ENCODE measurements at places on chromosomes 5 and 9.
A peak's percentile ranks its signal among the peaks of the same experiment; 100 is the strongest.

DNA sequence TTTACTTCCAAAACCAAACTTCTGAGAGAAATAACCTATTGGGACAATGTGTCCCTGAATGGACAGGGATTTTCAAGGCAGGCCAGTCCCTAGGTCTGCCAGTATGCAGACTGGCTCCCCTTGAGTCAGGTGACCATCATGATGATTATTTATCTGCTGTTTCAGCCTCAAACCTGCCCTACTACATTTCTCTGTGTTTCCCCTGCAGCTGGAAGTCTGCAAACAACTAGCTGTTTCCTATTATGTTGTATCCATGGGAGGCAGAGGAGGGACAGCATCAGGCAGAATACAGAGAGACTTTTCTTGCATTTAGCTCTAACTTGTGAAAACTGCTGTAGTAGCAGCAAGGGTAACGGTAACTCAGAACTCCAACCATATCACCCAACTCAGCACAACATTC lies 36.2 kb upstream of the IFNK start:
- DNase-seq: no peak

- DNase-seq: no peak
Observed at GRCh38 chr5:71533615-71534014, 53.5 kb upstream of the MCCC2 start.

DNA sequence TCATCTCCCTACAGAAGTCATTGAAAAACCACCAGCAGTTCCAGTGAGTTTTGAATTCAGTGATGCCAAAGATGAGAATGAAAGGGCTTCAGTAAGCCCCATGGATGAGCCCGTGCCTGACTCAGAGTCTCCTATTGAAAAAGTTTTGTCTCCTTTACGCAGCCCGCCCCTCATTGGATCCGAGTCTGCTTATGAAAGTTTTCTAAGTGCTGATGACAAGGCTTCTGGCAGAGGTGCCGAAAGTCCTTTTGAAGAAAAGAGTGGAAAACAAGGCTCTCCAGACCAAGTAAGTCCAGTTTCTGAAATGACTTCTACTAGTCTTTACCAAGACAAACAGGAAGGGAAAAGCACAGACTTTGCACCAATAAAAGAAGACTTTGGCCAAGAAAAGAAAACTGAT lies 90.1 kb downstream of the MAP1B start:
- no peak for DNase-seq

DNA sequence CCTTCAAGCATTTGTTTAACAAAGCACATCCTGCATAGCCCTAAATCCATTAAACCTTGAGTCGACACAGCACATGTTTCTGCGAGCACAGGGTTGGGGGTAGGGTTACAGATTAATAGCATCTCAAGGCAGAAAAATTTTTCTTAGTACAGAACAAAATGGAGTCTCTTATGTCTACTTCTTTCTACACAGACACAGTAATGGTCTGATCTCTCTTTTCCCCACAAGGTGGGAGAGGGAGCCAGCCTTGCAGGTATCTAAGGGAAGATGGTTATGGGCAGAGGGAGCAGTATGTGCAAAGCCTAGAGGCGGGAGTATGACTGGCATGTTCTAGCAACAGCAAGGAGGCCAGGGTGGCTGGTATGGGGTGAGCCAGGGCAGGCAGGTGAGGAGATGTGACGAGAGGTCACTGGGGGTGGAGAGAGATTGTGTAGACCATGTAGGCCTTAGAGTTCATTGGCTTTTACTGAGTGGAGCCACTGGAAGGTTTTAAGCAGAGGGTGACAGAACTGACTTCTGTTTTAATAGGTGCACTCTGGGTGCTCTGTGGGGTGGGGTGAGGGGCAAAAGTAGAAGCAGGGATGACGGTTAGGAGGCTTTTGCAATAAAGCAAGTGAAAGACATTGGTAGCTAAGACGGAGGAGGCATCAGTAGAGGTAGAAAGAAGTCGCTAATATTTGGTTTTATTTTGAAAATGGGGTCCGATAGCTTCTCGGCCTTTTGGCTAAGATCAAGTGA lies 5.1 kb upstream of the RPS14 start:
- no peak for DNase-seq

- no peak for DNase-seq
Observed at GRCh38 chr5:172668594-172669071, 27.6 kb downstream of the NEURL1B start.

DNA sequence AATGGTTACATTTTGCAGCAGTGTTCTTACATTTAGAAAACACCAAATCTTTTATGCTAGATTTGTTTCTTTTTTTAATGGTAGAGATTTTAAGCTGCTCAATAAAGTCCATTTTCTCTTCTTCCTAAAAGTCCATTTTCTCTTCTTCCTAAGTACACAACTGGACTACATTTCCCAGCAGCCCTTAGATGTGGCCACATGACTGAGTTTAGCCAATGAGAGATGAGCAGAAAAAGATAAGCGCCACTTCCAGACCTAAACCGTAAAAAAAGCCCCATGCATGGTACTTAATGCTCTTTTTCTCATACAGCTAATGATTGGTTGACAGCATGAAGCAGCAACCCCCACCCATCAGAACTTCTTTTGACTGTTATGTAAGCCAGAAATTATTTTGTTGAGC lies 206.7 kb downstream of the FAM114A2 start:
- DNase-seq: no peak

GRCh38 chr9:109192732-109193361 lies 25.8 kb upstream of the FRRS1L start:
- DNase-seq: no peak

GRCh38 chr5:166716856-166717492 lies 1574.5 kb upstream of the WWC1 start:
- no peak for DNase-seq

GRCh38 chr5:59380350-59380951 lies 513.1 kb downstream of the PDE4D start:
- DNase-seq: no peak

DNA sequence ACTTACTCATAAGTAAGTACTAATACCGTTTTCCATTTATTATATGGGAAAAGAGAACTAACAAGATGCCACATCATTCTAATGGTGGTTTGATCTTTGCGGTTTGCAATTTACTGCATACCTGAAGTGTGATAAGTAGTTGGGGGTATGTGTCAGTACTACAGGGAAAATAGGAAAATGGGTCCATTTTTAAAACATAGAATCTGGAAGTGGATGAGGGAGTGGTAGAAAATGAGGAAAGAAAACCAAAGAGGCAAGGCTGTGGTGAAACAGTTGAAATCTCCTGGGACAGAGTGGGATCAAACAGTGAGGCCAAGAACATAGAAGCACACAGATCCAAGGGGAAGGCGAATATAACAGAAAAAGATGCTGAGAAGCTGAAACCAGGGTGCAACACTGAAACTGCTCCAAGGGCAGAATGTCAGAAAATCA lies 6.7 kb downstream of the ADAMTSL1 start:
- no peak for DNase-seq

- DNase-seq: peak; percentile 59
Observed at GRCh38 chr5:60077292-60077691, 183.8 kb upstream of the PDE4D start.

DNA sequence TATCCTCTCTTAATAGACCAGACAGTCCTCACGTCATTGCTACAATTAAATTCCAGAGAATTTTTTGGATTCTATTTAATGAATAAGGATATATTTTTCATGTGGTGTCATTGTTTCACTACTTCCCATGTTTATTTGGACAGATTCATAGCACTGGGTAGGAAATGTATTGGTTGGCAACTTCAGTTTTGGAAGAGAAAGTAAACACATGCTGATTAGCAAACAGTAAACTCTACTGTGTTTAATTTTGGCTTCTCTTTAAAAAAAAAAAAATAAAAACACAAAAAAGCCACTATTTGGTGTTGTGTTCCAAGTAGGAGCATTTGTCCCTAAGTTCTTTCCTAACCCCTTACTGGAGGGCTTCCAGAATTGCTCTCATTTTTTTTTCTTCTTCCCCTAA lies 77.3 kb downstream of the NFIB start:
- DNase-seq: no peak

DNA sequence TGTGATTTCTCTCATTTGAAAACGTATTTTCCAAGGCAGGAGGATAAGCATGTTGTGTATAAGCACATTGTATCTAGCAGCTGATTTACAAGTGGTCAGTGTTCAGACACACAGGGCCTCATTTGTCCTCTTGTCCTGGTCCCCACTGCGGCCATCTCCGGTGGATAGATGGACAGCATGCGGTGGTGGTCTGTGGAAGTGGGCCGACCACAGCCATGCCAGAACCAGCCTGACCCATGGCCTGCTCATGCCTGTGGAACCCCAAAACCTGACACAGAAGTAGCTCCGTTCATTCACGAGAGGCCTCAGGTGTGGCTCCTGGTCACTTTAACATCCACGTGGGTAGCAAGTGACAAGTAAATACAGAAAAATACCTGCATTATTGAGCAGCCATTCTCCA lies 14.6 kb downstream of the IRX2 start:
- no peak for DNase-seq

- DNase-seq: no peak
Observed at GRCh38 chr9:242461-243080, 27.9 kb downstream of the DOCK8 start.

GRCh38 chr5:178551059-178551458 lies 39.1 kb downstream of the COL23A1 start:
- DNase-seq: no peak

GRCh38 chr9:115689331-115689730 lies 464.3 kb upstream of the PAPPA start:
- no peak for DNase-seq

DNA sequence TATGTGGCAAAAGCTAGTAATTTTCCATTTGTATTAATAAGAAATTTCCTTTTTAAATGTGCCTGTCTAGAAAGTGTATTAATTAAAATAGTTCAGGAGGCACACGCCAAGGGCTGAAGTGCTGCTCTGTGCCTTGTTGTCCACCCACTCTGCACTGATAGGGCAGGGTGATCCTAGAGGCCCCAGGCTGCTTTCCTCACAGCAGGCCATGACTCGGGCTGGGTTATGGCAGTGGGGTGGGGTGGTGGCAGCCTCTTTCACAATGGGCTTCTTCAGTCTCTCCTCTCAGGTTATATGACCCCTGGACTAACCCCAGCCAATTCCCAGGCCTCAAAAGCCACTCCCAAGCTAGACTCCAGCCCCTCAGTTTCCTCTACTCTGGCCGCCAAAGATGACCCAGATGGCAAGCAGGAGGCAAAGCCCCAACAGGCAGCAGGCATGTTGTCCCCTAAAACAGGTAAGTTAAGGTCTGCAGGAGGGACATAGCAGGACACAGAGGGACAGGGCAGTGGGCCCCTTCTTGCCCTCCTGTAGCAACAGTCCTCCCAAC lies 19.5 kb downstream of the CD74 start:
- DNase-seq: no peak

- no peak for DNase-seq
Observed at GRCh38 chr5:143036146-143036927, 266.2 kb downstream of the ARHGAP26 start.

- DNase-seq: no peak
Observed at GRCh38 chr5:116905885-116906284, 331.3 kb upstream of the SEMA6A start.

DNA sequence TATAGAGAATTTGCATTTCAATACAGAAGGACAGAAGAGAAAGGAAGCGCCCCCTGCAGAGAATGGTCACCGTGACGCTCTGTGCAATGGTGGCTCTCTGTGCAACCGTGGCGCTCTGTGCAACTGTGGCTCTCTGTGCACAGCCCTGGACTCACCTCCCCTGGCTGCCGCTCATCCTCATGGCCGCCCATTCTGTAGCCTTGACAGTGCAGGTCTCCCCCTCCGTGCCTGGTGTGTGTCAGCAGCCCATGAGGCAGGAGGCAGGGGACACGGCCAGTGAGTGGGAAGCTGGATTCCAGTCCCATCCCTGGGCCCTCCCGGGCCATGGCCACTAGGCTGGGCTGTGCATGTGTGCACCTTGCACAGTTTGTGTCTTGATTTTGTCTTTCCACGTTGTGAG lies 12.0 kb downstream of the EXOC3 start:
- DNase-seq: peak; percentile 56

DNA sequence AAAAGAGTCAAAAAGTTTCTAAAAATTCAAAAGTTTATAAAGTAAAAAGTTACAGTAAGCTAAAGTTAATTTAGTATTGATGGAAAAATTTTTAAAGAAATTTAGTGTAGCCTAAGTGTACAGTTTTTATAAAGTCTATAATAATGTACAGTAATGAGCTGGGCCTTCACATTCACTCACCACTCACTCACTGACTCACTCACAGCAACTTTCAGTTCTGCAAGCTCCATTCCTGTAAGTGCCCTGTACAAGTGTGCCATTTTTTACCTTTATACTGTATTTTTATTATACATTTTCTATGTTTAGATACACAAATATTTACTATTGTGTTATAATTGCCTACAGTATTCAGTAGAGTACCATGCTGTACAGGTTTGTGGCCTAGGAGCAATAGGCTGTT lies 239.5 kb upstream of the MAP3K1 start:
- no peak for DNase-seq

DNA sequence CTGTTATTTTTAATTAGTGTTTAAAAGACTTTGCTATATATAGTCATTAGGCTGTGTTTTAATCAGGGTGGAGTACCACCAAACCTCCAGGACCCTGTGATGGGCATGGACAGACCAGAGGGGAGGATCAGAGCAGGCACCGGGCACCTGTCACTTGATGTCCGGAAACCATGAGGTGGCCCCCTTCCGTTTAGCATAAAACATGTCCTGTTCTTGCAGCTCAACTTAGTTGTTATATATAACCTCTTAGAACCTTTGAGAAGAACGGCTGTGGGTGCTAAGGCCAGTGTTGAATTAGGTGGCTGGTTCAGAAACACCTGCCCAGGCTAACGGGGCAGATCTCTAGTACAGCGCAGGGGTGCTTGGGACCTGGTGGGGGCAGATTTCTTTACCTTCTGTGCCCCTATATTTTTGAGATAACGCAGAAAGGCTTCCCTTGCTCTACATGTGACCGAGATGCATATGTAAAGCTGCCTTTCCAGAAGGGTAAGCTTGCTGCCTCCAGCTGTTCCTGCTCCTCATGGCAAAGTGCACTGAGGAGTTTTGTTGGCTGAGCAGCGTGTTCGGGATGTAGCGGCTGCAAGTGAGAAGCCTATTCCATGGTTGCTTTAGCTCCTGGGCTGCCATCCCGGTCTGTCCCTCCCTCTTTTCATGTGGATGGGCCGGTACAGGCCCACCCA lies 255.5 kb downstream of the FANCC start:
- DNase-seq: no peak

- DNase-seq: no peak
Observed at GRCh38 chr5:42858687-42859086, 47.0 kb upstream of the SELENOP start.

GRCh38 chr5:152619756-152620155 lies 214.7 kb upstream of the NMUR2 start:
- no peak for DNase-seq

GRCh38 chr9:125126019-125126746 lies 17.1 kb downstream of the SCAI start:
- DNase-seq: peak; percentile 87
